ENCODE measurements at places on chromosomes 12 and 14.
A peak's percentile ranks its signal among the peaks of the same experiment; 100 is the strongest.

- H3K4me3 ChIP-seq = no peak overlapping the region
- H3K36me3 ChIP-seq = no peaks in the 10 kb centered on the region
- no peak overlapping the region for H3K27ac ChIP-seq
- DNase-seq = no peak
Observed at GRCh38 chr12:30827101-30828066, 72.6 kb upstream of the CAPRIN2 start.

- no peak for DNase-seq
- H3K27ac ChIP-seq = no peak overlapping the region
- no peaks in the 10 kb centered on the region for H3K27me3 ChIP-seq
Observed at GRCh38 chr12:4027412-4027811, 154.2 kb upstream of the PARP11 start.

GRCh38 chr14:52885230-52885629, 65.6 kb downstream of the FERMT2 start:
- no peaks in the 10 kb centered on the region for H3K36me3 ChIP-seq
- no peak overlapping the region for H3K4me3 ChIP-seq
- H3K27me3 ChIP-seq = no peaks in the 10 kb centered on the region
- H3K4me1 ChIP-seq = no peaks in the 10 kb centered on the region

- no peaks in the 10 kb centered on the region for H3K36me3 ChIP-seq
- no peak overlapping the region for H3K4me3 ChIP-seq
- DNase-seq = no peak
Observed at GRCh38 chr12:27273114-27273513, 29.0 kb downstream of the STK38L start.

- H3K4me3 ChIP-seq = no peak overlapping the region
- peak; percentile 81 for DNase-seq
- H3K27ac ChIP-seq = no peak overlapping the region
Observed at GRCh38 chr12:5083955-5084849, 40.5 kb downstream of the KCNA5 start.

All from Karpas-422 (cell line).